ENCODE measurements at places on chromosomes 12 and 14.

- no peak for DNase-seq
These were observed 16.5 kb upstream of the SERPINA4 start for GRCh38 chr14:94544726-94545125.

DNA sequence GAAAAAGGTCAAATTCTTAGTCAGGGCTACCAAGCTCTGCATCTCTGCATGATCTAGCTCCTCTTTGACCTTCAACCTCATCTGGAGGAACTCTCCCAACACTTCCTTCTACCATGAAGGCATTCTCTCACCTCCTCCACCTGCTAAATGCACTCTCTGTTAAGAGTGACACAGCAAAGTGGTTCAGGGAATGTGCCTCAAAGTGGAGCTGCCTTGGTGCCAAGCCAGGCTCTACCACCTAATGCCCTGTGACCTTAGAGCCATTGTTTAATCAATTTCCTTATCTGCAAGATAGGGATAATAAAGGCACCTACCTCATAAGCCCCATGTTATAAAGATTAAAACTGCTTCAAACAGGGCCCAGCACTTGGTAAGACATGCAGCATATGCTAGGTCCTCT, 236.7 kb downstream of the ANO2 start:
- no peak for DNase-seq

GRCh38 chr14:94685681-94686485, 73.7 kb downstream of the SERPINA3 start:
- no peak for DNase-seq

DNA sequence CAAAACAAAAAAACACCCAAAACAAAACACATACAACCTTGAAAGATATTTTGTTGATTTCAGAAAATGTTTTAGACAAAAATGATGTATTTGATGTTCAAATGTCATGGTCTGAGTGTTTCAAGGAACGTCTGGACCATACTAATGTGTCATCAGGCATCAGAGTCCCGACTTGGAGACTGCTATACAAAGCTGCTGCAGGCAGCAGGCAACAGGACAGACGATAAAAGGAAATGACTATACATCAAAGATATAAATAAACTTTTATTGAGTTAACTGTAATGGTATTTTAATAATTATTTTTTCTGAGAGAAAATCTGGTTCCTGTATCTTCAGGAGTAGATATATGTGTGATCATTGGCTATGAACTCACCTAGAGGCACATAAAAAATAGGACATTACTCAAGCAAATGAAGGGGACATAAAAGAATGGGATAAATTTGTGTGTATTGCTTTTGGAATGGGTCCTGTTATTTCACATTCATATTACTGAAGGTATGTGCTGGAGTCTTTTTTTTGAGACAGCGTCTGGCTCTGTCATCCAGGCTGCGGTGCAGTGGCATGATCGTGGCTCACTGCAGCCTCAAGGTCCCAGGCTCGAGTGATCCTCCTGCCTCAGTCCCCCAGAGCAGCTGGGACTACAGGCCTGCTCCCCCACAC, 87.3 kb upstream of the HECTD1 start:
- no peak for DNase-seq

DNA sequence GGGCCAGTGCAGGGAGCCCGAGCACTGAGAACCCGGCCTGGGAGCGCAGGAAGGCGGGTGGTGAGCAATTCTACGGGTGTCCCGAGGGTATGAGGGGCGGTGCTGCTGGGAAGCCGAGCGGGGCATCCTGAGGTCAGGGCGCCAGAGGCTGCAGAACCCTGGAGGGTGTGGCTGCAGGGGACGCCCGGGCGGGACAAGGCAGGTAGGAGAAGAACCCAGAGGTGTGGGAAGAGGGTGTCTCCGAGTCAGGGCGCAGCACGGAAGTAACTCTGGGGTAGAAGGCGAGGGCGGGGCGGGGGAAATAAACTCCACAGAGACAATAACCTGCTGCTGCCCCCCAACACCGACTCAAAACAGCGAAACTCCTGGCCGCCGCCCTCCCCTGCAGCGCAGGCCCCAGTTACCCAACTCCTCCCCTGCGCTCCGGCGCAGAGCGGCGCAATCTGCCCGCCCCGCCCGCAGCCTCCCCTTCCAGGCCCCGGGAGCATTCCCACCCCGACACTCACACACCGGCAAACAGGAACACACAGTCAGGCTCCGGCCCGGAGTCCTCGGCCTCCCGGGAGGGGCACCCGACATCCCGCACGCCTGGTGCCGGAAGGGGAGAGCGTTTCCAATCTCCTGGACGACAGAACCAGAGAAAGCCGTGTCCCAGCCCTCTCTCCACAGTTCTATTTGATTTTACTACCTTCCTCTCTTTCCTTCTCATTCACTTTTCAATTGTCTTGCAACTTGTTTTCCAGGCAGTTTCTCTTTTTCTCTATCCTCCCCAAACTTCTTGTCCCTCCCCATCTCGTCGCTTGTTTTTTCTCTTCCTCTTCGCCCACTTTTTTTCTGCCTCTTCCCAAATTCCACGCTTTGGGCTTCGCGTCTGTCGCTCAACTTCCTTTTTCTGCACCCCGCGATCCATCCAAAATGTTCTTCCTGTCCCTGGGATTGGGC, 2.4 kb downstream of the HRK start:
- no peak for DNase-seq

DNA sequence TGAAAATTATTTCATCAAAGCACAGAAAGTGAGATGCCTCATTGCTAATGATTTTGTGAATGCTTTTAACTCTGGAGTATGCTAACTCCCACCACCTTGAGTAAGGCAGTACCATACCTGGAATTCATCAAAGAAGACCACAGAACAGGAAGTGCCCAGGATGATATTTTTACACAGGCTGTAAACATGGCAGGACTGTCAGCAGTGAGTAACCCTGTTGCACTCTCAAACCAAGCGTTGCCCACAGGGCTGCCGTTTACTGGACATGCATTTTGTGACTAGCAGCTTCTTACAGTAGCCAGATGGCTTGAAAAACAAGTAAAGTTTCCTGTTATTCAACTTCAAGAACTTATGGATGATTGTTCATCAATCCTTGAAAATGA, 42.4 kb downstream of the RALGAPA1 start:
- DNase-seq: no peak

DNA sequence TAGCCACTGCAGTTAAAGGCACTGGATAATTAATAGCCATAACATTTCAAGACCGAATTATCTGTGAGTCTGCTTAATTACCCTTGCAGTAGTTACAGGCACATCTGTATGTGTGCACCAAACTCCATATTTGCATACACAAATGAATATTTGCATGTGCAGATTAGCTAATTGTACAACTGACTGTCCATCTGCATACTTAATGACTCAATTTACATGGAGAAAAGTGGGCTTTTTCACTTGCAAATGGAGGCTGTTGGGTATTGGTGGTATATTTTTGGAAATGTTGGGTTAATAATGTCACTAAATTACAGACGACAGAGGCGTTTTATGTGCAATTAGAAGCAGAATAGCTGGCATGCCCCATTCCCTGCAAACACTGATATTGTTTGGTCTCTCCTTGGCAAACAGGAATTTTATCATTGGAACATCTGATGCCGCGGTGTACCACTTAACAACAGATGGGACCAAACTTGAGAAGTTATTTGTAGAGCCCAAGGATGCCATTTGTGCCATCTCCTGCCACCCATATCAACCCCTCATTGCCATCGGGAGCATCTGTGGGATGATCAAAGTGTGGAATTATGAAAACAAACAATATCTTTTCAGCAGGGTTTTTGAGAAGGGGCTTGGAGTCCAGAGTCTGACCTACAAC, 39.6 kb downstream of the CFAP251 start:
- DNase-seq: no peak

GRCh38 chr14:25988536-25988935, 609.3 kb downstream of the NOVA1 start:
- no peak for DNase-seq

GRCh38 chr14:31059152-31059924, 33.2 kb upstream of the STRN3 start:
- no peak for DNase-seq

DNA sequence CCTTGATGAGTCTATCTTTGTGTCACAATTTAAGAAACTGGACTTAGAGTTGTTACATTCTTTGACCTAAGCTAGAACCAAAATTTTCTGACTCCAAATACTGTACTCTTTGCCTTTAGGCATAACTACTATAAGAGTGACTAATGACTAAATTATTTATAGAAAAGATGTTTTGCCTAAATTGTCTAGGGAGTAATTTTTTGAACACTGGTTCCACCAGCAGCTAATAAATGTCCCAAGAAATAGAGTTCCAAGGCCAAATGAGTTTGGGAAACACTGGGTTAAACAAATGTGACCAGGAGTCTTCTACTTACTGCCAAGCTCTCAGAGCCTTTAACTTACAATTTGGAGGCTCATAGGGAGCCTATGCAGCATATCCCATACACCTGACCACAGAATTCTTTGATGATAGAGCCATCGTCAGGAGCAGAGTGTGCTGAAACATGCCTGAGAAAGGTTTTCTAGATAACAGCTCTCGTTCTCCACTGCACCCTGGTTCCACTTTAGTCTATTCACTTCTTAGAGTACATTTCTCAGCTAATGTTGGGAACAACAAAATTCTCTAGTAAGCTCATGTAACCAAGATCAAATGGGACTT, 215.9 kb upstream of the HMGA2 start:
- DNase-seq: peak; percentile 61

DNA sequence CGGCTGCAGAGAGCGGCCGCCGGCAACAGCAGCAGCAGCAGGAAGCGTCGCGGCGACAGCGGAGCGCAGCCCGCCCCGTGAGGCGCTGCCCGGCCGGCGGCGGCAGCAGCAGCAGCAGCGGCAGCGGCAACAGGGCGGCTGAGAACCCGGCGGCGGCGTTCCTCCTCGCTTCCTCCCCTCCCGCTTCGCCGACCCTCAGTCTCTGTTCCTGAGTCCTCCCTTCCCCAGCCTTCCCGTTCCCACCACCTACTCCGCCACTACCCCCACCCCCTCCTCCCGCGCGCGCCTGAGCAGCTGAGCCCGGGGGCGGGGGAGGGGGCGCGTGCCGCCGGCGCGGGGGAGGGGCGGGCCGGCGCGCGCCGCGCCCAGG, 310 bp downstream of the BICDL1 start:
- no peak for DNase-seq

- no peak for DNase-seq
These were observed 939 bp downstream of the TGFB3 start for GRCh38 chr14:75980856-75981255.

GRCh38 chr14:34012978-34013720, 62.3 kb upstream of the EGLN3 start:
- DNase-seq: no peak

- no peak for DNase-seq
These were observed 11.7 kb downstream of the KIF21A start for GRCh38 chr12:39431002-39431796.

DNA sequence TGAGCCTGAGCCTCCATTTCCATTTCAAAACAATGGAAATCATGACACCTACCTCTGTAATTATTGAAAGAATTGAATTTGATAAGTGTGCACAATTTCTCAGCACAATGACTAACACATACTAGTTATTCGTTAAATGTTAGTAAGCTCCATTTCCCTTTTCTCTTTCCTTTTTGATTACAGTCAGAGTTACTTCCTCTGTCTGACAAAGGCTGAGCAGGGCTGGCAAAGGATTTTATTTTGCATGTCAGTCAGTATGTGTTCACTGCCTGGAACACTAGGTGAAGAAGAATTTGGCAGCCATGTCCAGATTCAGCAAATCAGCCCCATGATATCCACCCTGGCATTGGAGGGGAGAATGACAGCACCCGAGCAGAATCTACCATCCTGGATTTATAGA, 12.2 kb upstream of the RHOJ start:
- DNase-seq: no peak

- peak; percentile 55 for DNase-seq
These were observed 2.3 kb downstream of the JDP2 start for GRCh38 chr14:75430116-75430515.

DNA sequence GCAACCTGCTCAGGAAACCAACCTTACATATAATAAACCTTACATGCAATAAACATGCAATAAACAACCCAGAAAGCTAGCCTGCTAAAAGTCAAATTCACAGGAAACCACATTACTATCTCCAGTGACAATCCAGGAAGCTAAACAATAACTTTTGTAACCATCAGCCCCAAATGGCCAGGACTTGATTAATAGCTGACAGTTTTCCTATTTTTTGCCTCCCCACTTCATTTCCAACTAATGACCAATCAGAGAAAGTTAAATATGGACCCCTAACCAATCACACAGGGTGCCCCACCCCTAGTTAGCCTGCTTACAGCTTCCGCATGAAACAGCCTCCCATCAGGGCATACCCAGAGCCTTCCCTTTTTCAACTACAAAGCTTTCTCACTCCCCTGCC, 152.2 kb upstream of the LMNTD1 start:
- DNase-seq: no peak

DNA sequence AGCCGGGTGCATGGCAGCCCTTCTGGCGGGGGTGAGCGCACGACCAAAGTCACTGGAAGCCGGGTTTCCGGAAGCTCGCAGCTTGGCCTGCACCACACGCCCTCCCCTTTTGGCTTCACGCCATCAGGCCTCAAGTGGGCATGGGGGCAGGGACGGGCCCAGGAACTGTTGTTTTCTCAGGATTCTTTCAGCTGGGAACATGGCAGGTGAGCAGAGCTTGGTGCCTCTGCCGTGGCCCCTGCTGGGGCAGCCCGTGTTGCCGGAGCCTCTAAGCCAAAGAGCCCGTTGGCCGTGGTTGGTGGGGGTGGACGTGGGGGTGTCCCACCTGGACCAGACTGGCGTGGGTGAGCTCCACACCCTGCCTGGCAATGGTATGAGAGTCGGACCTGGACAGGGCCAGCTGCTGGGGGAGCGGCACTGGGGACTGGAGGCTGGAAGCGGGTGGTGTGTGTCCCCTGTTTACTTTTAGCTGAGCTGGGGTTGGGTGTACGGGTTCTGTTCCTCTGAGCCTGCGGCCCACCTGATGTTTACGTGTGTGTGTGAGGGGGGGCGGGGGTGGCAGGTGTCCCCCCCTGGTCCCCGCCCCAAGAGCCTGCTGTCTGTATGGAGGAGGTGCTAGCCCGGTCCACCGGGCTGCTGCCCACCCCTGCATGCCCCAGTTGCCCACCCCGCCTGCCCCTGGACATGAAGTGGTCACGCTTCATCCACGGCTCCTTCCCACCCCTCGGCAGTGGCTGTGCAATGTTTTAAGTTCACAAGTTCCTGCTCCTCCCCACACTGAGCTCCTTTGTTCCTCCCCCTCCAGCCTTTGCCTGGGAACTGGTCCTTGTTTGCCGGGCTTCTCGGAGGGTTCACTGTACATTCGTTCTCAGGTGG, 28.7 kb upstream of the PLD4 start:
- DNase-seq: no peak

- peak; percentile 38 for DNase-seq
These were observed 86.5 kb downstream of the DAAM1 start for GRCh38 chr14:59274991-59275391.

DNA sequence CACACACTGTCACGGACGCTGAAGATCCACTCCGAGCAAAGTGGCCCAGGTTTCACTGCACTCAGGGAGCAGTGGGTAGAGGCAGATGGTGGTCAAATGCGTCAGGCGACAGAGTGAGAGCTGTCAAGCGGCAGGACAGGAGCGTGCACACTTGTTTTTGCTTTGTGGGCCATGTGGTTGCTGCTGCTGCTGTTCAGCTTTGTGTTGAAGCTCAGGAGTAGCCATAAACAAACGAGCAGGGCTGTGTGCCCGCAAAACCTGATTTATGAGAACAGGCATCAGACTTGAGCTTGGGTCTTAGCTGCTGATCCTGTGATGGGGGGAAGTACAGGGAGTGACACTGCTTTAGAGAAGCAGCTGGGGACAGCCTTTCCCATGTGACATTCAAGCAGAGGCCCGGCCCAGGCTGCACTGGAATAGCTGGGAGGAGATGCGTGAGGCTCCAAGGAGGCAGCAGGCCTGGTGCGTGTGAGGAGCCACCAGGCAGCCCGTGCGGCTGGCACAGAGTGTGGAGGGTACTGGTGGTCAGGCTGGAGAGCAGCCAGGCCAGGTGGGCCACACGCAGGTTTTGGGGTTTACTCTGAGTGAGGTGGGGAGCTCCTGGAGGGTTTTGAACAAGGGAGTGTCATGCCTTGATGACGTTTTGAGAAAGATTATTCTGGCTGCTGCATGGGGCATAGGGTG, 31.1 kb upstream of the ASPG start:
- no peak for DNase-seq

All from cerebellar cortex (tissue), 1 donor.